ENCODE measurements at places on chromosomes 1 and 21.
A peak's percentile ranks its signal among the peaks of the same experiment; 100 is the strongest.

- no peaks in the 10 kb centered on the region for H3K36me3 ChIP-seq
- H3K27ac ChIP-seq: no peak overlapping the region
- no peaks in the 10 kb centered on the region for H3K4me1 ChIP-seq
- H3K27me3 ChIP-seq: no peaks in the 10 kb centered on the region
These were observed 360.2 kb downstream of the DISC1 start for GRCh38 chr1:231986631-231987336.

DNA sequence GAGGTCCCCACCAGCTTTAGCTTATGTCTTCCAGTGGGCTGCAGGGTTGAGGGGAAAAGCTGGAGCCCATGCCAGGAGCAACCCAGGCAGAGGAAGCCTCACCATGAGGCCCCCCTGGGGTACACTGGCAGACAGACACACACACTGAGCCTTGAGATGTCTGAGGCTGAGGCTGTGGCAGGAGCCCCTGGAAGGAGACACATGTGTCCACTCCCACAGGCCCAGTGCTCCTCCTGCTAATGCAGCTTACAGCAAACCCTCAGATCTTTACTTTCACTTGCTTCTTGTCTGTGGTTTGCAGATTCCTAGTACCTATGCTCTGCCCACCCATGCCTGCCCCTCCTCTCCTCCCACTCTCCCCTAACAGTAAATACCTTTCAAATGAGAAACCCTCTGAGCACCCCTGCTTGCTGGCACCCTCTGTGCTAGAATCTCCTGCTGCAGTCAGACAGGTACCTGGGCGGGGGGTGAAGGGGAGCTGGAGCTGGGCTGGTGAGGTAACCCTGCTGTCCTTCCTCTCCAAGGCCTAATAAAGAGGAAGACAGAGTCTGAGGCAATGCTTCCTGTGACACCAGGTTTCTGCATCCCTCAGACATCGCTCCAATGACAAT is 63.4 kb upstream of the NEK2 start:
- DNase-seq: no peak
- H3K4me3 ChIP-seq: no peak overlapping the region
- H3K27ac ChIP-seq: no peak overlapping the region
- H3K36me3 ChIP-seq: no peaks in the 10 kb centered on the region
- H3K4me1 ChIP-seq: peaks cover 12% of the 10 kb centered on the region

GRCh38 chr21:35940074-35940927 is 120.0 kb downstream of the SETD4 start:
- H3K27ac ChIP-seq: no peak overlapping the region
- H3K27me3 ChIP-seq: no peaks in the 10 kb centered on the region
- H3K36me3 ChIP-seq: no peaks in the 10 kb centered on the region

GRCh38 chr1:186977266-186977957 is 148.7 kb downstream of the PLA2G4A start:
- no peak overlapping the region for H3K27ac ChIP-seq
- no peaks in the 10 kb centered on the region for H3K4me1 ChIP-seq
- H3K4me3 ChIP-seq: no peak overlapping the region

DNA sequence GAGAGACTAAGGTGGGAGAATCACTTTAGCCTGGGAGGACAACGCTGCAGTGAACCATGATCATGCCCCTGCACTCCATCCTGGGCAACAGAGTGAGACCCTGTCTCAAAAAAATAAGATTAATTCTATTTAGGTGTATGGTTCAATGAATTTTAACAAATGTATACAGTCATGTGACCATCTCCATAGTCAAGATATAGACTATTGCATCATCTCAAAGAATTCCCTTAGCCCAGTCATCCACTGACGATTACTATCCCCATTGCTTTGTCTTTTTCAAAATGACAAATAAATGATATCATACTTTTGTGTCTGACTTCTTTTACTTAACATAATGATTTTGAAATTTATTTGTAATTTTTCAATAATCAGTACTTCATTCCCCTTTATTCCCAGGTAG is 260.0 kb downstream of the LRRC7 start:
- no peaks in the 10 kb centered on the region for H3K27me3 ChIP-seq
- H3K36me3 ChIP-seq: no peaks in the 10 kb centered on the region
- no peak overlapping the region for H3K27ac ChIP-seq
- H3K4me3 ChIP-seq: no peak overlapping the region
- no peaks in the 10 kb centered on the region for H3K4me1 ChIP-seq

GRCh38 chr1:87348341-87349019 is 19.8 kb downstream of the LMO4 start:
- H3K4me3 ChIP-seq: no peak overlapping the region
- H3K27me3 ChIP-seq: no peaks in the 10 kb centered on the region
- H3K27ac ChIP-seq: no peak overlapping the region
- no peaks in the 10 kb centered on the region for H3K4me1 ChIP-seq
- H3K36me3 ChIP-seq: no peaks in the 10 kb centered on the region

DNA sequence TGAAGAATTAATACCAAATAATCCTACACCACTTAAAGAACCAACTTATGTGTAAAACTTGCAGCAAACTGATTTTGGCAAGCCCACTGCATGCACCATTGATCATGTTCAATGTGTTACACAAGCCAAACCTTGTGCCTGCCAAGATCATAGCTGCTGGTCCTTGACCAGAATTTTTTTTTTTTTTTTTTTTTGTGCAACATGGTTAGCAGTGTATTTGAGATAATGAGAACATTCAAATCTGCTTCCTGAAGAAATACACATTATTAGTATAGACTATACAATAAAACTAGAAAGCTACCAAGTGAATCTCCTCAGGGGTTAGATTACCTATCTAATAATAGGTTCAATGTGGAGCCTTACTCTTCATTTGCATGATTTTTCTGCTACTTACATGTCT is 421.0 kb downstream of the MRPL39 start:
- peaks cover 11% of the 10 kb centered on the region for H3K4me1 ChIP-seq
- peak; percentile 70 for DNase-seq
- no peaks in the 10 kb centered on the region for H3K27me3 ChIP-seq
- no peak overlapping the region for H3K27ac ChIP-seq

DNA sequence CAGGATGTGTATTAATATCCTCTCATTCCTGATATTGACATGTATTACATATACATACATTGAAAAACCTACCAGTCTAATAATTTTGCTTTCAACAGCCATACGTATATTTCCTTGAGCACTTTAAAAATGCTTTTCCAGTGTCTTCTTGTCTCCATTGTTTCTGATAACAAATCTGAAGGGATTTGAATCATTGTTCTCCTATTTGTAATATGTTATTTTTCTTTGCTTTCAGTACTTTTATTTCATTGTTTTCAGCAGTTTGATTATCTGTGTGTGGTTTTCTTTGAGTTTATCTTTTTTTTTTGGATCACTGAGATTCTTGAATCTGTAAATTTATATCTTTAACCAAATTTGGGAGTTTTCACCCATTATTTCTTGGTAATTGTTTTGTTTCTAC is 65.3 kb downstream of the RABGAP1L start:
- no peak overlapping the region for H3K27ac ChIP-seq
- no peaks in the 10 kb centered on the region for H3K27me3 ChIP-seq
- no peaks in the 10 kb centered on the region for H3K36me3 ChIP-seq
- no peaks in the 10 kb centered on the region for H3K4me1 ChIP-seq
- DNase-seq: no peak
- no peak overlapping the region for H3K4me3 ChIP-seq

- peak overlapping the region; percentile 57 for H3K4me3 ChIP-seq
- no peaks in the 10 kb centered on the region for H3K27me3 ChIP-seq
These were observed 287.5 kb downstream of the SMYD3 start for GRCh38 chr1:246219508-246220030.

GRCh38 chr1:8816264-8816663 is 1.2 kb downstream of the RERE start:
- H3K4me1 ChIP-seq: peaks cover 32% of the 10 kb centered on the region
- no peak for DNase-seq
- no peak overlapping the region for H3K27ac ChIP-seq
- H3K27me3 ChIP-seq: no peaks in the 10 kb centered on the region
- peak overlapping the region; percentile 96 for H3K4me3 ChIP-seq

- no peaks in the 10 kb centered on the region for H3K4me1 ChIP-seq
- H3K27ac ChIP-seq: no peak overlapping the region
- peaks cover 14% of the 10 kb centered on the region for H3K36me3 ChIP-seq
- no peak overlapping the region for H3K4me3 ChIP-seq
These were observed 50.4 kb downstream of the SLC16A1 start for GRCh38 chr1:112905395-112906149.

DNA sequence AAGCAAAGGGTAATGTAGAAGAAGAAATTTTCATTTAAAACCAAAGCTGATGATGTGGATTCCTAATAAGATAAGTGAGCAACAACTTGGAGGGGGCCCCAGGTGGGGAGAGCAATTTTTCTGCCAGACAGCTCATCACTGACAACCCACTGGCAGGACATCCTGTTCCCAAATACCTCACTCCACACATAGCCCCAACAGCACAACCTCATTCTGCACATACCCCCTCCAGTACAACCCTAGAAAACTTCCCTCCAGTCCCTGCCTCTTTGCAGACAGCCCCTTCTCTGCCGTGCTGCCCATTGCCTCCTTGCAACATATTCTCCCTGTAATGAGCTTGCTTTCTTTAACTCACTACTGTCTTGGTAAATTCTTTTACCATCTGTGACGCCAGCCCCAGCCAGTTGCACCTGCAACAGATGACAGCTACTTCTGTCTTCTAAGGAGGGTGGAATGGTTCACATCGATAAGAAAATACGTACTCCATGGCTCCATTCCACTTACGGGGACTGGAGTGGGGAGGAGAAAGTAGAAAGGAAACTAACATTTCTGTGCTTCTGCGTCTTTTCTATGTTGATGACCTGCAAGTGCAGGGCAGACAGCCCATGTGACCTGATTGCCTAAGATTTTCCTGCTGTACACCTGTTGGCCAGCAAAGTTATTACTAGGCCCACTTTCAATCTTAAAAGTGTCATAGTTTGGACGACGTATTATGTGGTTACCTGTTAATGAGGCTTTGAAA is 14.7 kb downstream of the RHEX start:
- H3K27ac ChIP-seq: no peak overlapping the region
- DNase-seq: no peak
- H3K4me3 ChIP-seq: no peak overlapping the region
- H3K27me3 ChIP-seq: no peaks in the 10 kb centered on the region
- H3K36me3 ChIP-seq: no peaks in the 10 kb centered on the region
- H3K4me1 ChIP-seq: no peaks in the 10 kb centered on the region

GRCh38 chr1:8754993-8755392 is 62.4 kb downstream of the RERE start:
- no peaks in the 10 kb centered on the region for H3K36me3 ChIP-seq
- no peaks in the 10 kb centered on the region for H3K4me1 ChIP-seq
- no peak overlapping the region for H3K27ac ChIP-seq

- H3K27ac ChIP-seq: no peak overlapping the region
- DNase-seq: no peak
- H3K4me1 ChIP-seq: peaks cover 12% of the 10 kb centered on the region
- H3K36me3 ChIP-seq: no peaks in the 10 kb centered on the region
- H3K4me3 ChIP-seq: no peak overlapping the region
- no peaks in the 10 kb centered on the region for H3K27me3 ChIP-seq
These were observed 15.9 kb upstream of the MUTYH start for GRCh38 chr1:45356186-45356585.

GRCh38 chr1:180042988-180043622 is 88.5 kb downstream of the CEP350 start:
- DNase-seq: no peak
- H3K36me3 ChIP-seq: peaks cover 65% of the 10 kb centered on the region
- no peaks in the 10 kb centered on the region for H3K27me3 ChIP-seq
- no peak overlapping the region for H3K27ac ChIP-seq
- no peaks in the 10 kb centered on the region for H3K4me1 ChIP-seq

- no peak for DNase-seq
- no peaks in the 10 kb centered on the region for H3K27me3 ChIP-seq
- no peaks in the 10 kb centered on the region for H3K36me3 ChIP-seq
- H3K4me3 ChIP-seq: no peak overlapping the region
These were observed 8.8 kb downstream of the ETV3L start for GRCh38 chr1:157090771-157091170.

DNA sequence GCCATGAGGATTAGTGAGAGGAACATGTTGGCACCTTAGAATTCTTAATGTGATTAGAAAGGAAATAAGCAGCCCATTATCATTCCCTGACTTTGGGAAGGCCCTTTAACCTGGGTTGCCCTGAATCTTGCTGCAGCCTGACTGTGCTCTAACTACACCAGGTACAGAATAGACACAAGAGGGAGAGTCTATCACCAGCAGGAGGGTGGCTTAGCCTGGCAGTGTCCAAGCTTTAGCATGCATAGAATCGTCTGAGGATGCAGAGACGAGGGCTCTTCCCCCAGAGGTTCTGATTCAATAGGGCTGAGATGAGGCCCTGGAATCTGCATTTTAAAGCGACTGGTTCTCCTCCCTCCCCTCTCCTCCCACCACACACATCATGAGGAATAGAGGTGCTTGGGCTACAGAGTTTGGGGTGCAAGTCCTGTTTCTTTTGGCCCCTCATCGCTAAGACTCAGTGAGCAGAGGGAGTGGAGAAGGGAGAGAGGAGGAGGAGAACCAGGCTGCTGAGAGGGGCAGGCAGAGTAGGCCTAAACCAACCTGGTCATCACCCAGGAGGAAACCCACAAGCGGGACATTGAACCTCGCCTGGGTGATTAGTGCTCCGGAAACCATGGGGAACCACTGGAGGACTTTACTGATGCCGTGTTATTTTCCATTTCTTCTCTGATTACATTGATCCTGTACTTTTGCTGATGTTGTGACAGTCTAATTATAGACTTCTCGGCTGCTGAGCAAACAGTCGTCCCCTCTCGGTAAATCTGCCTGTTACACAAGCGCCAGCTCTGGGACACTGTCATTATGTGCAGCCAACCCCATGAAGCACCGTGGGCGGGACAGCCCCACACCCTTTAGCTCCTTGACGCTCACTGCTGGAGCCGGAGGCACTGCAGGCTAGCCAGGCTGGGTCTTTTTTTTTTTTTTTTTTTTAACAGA is 6.3 kb upstream of the TENT5C start:
- no peak overlapping the region for H3K27ac ChIP-seq
- DNase-seq: no peak
- no peaks in the 10 kb centered on the region for H3K27me3 ChIP-seq
- peaks cover 7% of the 10 kb centered on the region for H3K4me1 ChIP-seq
- no peaks in the 10 kb centered on the region for H3K36me3 ChIP-seq

- peaks cover 26% of the 10 kb centered on the region for H3K4me1 ChIP-seq
- H3K36me3 ChIP-seq: peaks cover 4% of the 10 kb centered on the region
- no peak overlapping the region for H3K4me3 ChIP-seq
- peak; percentile 91 for DNase-seq
These were observed 2.6 kb upstream of the TOR3A start for GRCh38 chr1:179079113-179079761.

Data from Karpas-422 (cell line).